ENCODE measurements at places on chromosomes 3 and 15. TPM values are rescaled to one million over a fixed set of nuclear protein-coding genes. Genes with fewer than 3 reads are reported as not detected.

NCEH1 gene
- 9.1 TPM for total RNA-seq

EXD1 gene
- not detected for total RNA-seq

CLSTN2 gene
- total RNA-seq: not detected

FBXL2 gene
- total RNA-seq: not detected

DNA sequence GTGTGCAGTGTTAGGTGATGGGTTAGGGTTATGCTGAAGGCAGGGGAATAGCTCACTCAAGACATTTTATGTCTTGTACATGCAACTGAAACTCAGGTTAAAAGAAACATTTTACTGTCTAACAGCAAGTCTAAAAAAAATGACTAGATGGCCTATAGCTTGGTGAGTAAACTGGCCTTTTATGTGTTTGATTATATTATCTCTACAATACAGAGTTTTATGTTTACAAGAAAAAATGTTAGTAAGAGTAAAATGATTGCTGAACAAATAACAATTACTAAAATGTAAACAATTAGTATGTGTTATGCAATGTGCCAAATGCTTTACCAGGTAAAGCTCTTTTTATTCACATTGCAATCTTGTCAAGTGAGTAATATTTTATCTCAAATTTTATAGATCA lies 1039.6 kb downstream of the ROBO2 start:
- DNase-seq: no peak

- no peak for DNase-seq
Measured at GRCh38 chr3:54659347-54659746, 268.5 kb downstream of the LRTM1 start.

GRCh38 chr3:172405914-172406313 lies 42.3 kb downstream of the GHSR start:
- DNase-seq: no peak

DNA sequence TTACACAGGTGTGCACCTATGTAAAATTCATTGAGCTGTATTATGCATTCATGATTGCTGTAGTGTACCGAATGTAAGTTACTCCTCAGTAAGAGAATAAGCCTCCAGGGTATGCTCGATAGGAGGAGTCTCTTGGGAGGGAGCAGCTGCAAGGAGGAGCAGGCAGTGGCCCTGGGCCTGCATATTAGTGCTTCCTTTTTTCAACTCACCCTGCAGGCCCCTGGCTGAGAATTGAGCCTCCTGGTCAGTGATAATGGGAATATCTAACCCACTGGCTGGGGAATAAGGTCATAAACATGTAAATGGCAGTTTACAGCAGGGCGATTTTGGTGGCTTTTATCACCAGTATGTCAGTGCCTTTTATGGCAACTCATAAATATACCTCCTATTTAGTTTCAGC lies 21.7 kb upstream of the SFMBT1 start:
- DNase-seq: no peak

DNA sequence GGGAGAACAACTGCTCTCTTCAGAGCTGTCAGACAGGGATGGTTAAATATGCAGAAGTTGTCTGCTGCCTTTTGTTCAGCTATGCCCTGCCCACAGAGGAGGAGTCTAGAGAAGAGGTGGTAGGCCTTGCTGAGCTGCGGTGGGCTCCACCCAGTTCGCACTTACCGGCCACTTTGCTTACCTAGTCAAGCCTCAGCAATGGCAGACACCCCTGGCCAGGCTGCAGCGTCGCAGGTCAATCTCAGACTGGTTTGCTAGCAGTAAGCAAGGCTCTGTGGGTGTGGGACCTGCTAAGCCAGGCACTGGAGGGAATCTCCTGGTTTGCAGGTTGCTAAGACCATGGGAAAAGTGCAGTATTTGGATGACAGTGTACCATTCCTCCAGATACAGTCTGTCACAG lies 12.3 kb upstream of the TMEM45A start:
- DNase-seq: no peak

- DNase-seq: no peak
Measured at GRCh38 chr3:56476771-56477170, 8.5 kb upstream of the ERC2 start.

GRCh38 chr3:13075318-13075717 lies 2.1 kb upstream of the IQSEC1 start:
- DNase-seq: no peak

- no peak for DNase-seq
Measured at GRCh38 chr3:8204853-8205650, 296.6 kb upstream of the LMCD1 start.

GRCh38 chr15:88775776-88776175 lies 27.5 kb upstream of the ACAN start:
- no peak for DNase-seq
